NCI-H1092 (cell line): ENCODE measurements at places on chromosomes 7 and 10.

DNA sequence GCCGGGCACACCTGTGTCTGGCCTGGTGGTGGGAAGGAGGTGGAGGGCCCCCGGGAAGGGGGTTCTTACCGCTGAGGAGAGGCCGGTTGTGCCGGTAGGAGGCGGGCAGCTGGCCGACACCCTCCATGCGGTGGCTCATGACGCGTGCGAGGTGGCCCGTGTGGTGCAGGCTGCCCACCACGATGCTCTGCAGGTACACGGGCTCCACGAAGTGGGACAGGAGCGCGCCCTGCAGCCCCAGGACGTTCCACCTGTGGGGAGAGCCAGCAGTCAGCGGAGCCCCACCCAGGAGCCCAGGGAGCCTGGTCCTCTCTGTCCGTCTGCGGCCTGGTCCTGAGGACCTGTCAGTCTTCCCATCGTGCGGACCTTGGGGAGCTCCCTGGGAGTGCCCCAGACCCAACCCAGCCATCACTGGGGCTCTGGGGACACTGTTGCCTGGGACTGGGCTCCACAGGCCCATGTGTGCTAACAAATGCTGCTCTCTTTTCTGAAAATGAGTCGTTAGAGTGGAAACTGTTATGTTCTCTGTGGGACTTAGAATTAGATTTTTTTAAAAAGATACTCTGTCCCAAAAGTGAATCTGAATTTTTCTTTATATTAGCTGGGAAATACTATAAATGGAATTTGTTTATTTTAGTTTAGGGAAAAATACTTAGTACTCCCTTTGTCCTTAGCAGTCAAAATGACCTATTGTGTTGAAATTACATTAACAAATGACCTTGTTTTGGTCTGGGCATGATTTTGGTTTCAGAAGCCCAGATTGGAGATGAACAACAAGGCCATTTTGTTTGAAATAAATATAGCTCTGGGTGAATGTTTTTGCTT, 143.9 kb downstream of the WDR37 start:
- no peak for DNase-seq

- no peak for DNase-seq
Observed at GRCh38 chr7:141221007-141221612, 147.2 kb downstream of the TMEM178B start.

GRCh38 chr10:84429926-84430520, 101.6 kb downstream of the CCSER2 start:
- DNase-seq: no peak

GRCh38 chr10:86583983-86584382, 62.4 kb upstream of the WAPL start:
- DNase-seq: no peak

DNA sequence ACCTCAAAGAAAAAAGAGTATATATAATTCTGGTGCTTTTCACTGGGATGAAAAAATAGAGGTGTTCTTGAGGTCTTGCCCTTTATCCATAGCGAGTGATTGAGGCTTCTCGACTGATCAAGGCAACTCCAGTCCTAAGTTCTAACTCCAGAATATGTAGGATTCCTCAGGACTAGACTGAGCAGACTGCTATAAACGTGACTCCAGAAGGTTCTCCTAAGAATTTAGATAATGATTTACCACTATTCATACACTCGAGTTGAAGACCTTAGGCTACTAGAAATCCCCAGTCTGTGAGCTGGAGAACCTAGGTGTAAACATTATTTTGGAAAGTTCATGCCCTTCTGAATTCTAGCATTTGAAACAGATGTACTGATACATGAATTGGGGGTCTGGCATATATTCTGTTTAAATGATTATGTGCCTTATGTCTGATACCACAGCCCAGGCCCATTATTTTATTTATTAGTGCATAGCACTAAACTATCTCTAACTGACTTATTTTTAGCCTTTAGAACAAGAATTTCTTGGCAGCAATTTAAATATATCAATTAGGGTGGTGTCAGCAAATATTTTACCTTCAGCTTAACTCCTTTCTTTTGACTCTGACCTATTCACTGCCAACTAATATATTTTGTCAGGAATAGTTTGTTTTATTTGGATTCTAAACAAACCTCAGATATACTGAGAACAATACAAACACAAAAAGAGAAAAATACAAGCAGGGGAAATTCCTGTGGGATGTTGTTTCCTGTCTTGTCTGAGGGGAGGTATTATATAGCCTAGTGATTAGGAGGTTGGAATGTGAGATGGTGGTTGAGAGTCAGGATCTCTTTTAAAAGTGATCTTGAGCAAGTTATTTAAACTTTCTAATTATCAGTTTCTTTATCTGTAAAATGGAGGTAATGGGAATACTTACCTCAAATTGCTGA, 75.8 kb downstream of the PODXL start:
- DNase-seq: no peak

DNA sequence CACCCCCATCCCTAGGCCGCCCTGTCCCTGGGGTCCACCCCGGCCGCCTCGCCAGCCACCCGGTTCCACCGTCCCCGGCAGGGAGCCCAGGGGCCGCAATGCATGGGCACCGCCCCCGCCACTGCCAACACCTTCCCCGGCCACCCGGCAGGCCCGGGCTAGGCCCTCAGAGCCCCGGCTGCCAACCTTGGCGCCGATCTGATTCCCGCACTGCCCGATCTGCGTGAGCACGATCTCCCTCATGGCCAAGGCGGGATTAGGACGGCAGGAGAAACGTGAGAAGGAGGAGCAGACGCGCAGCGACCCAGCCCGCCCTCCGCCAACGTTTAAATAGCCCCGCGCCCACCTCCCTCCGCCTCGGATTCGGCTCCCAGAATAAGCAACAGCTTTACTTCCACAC, at the start of gene TUBB8:
TSS of gene TUBB8 (minus strand) at position 301 of the 400 bp plus-strand sequence. CDS start at position 243, 58 bp downstream.
- no peak for DNase-seq

DNA sequence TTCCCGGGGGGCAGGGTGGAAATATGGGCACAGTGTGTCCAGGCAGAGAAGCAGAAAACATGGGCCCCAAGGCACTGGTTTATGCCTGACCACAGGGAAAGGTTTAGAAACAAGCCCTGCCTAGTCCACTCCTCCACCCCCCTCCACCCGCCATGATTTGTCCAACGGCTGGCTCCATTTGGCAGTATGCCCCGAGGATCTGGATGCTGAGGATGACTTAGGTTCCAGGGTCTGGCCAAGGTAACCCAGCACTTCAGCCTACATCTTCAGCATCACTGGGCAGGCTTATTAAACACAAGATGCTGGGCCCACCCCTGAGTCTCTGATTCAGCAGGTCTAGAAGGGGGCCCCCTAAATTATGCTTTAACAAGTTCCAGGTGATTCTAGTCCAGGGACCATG, 121.9 kb downstream of the RALA start:
- no peak for DNase-seq

DNA sequence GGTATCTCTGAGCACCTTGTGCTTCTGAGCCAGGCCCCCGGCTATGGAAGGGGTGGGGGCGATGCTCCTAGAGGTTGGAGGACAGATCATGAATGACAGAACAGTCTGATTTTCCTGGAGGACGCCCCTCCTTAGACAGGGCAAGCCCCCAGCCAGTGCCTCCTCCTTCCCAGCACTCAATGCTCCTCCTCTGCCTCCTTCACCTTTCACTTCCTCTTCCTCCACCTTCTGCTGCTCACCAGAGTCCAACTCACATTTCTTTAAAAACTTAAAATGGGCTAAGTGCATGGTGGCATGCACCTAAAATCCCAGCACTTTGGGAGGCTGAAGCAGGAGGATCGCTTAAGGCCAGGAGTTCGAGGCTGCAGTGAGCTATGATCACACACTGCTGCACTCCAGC, 71.1 kb upstream of the CUX1 start:
- no peak for DNase-seq

DNA sequence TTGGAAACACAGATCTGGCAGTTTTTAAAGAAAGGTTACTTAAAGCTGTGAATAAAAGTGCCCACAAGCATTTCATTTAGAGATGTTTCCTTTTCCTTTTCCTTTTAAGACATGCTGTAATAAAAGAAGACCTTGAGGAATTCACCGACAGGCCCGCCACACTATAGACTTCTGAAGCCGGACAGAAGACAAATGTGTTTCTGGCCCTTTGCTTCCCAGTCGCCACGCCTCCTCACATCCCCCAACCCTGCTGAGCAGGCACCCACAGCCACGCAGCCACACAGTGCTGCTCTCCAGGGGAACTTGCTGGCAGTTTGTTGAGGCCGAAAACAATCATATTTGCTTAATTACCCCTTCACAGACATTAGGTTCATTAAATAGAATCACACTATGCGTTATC, 83.4 kb downstream of the SLC25A13 start:
- no peak for DNase-seq

- no peak for DNase-seq
Observed at GRCh38 chr7:2863461-2864066, 19.5 kb upstream of the GNA12 start.

GRCh38 chr7:117312593-117313580, 10.0 kb downstream of the WNT2 start:
- no peak for DNase-seq

GRCh38 chr10:8473205-8473604, 418.7 kb downstream of the GATA3 start:
- no peak for DNase-seq

DNA sequence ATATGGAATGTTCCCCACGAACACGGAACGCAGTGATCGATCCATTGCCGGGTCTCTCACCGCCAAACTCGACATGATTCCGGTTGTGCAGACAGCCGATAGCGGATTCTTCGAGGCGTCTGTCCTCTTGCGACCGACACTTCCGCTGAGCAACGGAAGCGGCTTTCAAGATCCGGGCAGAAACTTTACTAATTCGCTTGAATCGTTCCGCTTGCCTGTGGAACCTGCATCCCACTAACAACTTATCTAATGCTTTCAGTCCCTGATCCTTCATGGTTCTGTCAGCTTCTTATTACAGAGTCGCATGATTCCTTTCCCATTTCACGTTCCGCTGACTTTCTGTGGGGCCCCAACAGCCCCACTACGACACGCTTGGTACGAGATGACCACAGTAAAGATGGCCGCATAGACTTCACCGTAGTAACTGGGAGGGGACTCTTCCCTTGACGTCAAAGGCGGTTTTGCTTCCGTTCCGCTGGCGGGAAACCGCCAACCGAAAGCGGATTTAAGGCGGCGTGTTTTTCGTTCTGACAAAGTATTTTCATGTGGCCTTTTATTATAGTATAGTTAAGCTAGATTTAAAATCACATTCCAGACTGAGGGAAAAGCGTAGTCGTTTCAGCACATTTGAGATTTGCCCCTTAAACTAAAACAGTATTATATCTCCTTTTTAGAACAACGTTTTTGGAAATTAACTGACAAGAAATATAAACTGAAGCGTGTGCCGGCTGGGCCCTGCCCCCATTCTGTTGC, at the start of gene CSTF2T:
TSS of gene CSTF2T (minus strand) at position 121 of the 753 bp plus-strand sequence. CDS start at position 75, 46 bp downstream.
- DNase-seq: peak; percentile 85

- DNase-seq: no peak
Observed at GRCh38 chr7:69588773-69589172, 9.5 kb upstream of the AUTS2 start.

- DNase-seq: no peak
Observed at GRCh38 chr10:11913079-11913641, 90.0 kb downstream of the PROSER2 start.

- no peak for DNase-seq
Observed at GRCh38 chr10:84337199-84337598, 8.8 kb downstream of the CCSER2 start.
